ENCODE measurements at places on chromosomes 11 and 22. TPM values are rescaled to one million over a fixed set of nuclear protein-coding genes. Genes with fewer than 3 reads are reported as not detected.

CCDC88B gene
- total RNA-seq: 1.7 TPM

PATE4 gene
- not detected for total RNA-seq

DCDC1 gene
- under 0.01 TPM for total RNA-seq

LSP1 gene
- total RNA-seq: not detected

CHRM1 gene
- not detected for total RNA-seq

Data from fibroblast of villous mesenchyme (primary cell).